ENCODE measurements at places on chromosomes 16 and 17. TPM values are rescaled to one million over a fixed set of nuclear protein-coding genes. Genes with fewer than 3 reads are reported as not detected.

GRCh38 chr16:10088380-10088793 lies 93.8 kb downstream of the GRIN2A start:
- no peak for DNase-seq

GRCh38 chr17:19703106-19703827 lies 13.1 kb downstream of the SLC47A2 start:
- no peak for DNase-seq

- peak; percentile 30 for DNase-seq
Measured at GRCh38 chr17:7133424-7133823, 18.8 kb upstream of the ASGR2 start.

- peak; percentile 69 for DNase-seq
Measured at GRCh38 chr17:75877752-75878173, 618 bp downstream of the TRIM47 start.

DNA sequence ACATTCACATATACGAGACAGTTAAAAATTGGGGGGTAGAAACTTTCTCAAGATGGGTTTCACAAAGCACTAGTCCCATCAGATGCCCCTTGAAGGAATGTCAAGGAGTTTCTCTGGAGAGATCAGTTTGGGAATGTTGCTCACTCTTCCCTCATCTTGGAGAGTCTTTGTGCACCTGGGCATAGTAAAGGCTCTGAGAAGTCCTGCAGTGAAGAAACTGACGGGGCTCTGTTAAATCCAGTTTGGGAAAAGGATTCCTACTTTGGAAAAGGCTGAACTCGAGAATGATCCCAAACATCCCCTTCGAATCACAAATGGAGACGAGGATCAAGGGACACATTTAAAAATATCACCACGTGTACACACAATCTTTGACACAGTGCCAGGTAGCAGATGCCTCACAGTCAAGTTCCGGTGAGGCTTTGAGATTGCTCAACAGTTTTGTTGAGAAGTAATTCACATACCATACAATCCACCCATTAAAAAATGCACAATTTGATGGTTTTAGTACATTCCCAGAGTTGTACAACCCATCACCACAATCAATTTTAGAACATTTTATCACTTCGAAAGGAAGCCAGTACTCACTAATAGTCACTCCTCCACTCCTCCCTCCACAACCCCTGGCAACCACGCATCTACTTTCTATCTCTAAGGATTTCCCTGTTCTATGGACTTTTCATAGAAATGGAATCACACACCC lies 203.4 kb upstream of the FOXF1 start:
- no peak for DNase-seq

RNF222 gene
- total RNA-seq, result 1.7 TPM

Measured in naive thymus-derived CD4-positive, alpha-beta T cell (primary cell).